Thyroid gland (tissue), 4 donors: ENCODE measurements at places on chromosomes 4 and X.

DNA sequence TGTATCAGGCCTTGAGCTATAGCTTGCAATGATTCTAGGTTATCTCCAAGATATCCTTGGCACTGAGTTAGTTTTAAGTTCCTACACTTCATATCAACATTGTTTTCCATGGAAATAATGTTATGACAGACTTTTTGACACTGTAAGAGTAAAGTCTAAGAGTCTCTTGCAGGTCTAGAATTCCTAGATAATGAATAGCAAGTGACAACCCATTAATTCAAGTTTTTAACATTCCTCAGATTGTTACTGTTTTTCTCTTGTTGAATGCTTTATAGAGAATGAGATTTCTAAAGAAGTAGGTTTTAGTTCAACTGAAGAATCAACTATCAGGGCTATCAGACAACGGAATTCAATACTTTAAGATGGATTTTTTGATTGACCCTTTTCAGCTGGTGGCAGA, 276.1 kb downstream of the PPP3CA start:
- DNase-seq = no peak

GRCh38 chr4:56129431-56129861, 180.7 kb downstream of the CEP135 start:
- peak; percentile 55 for DNase-seq

GRCh38 chrX:150081076-150081475, 142.8 kb upstream of the EOLA2 start:
- DNase-seq = no peak

GRCh38 chr4:37124800-37125199, 119.7 kb upstream of the NWD2 start:
- no peak for DNase-seq

DNA sequence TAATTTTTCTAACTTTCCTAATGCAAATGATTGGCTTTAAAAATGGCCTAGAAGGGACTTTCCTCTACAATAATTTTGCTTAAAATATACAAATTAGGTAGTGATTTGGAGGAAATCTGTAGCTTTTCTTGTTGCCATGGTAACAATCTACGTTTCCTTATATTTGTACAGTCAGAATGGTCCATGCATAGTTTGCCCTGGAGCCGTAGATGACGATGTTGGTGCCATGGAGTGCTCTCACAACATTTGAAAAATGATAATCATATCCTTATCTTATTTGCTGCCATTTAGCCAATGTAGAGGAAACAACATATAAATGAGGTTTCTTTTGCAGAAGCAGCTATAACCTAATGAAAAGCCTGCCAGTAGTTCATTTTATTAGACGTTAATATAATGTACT, 89.0 kb upstream of the NMU start:
- no peak for DNase-seq

DNA sequence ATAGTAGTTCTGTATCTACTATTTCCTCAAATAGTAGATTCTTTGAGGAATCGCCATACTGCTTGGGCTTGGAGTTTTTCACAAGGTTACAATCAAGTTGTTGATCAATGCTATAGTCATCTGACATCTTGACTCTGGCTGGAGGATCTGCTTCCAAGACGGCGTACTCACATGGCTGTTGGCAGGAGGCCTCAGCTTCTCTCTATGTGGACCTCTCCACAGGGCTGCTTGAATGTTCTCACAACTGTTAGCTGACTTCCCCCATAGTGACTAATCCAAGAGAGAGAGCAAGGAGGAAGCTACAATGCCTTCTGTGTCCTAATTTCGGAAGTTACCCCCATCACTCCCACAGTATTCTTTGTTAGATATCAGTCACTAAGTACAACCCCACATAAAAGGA, 10.3 kb downstream of the EGFL6 start:
- no peak for DNase-seq

DNA sequence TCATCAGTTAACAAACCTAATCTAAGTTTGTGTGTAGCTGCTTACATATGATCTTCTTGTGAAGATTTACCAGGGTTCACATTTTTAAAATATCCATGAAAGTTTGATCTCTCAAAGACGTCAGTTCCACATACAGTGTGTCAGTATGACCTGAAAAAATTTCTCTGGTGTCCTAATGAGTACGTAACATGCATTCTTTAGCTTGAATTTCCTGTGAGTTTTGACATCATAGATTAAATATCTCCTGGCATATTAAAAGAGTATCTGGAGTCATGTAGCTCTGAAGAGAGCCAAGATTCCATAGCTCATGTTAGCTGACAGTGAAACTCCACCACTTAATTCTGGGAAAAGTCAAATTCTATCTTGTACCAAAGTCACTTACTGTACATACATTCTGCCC, 43.9 kb upstream of the PDLIM5 start:
- no peak for DNase-seq

DNA sequence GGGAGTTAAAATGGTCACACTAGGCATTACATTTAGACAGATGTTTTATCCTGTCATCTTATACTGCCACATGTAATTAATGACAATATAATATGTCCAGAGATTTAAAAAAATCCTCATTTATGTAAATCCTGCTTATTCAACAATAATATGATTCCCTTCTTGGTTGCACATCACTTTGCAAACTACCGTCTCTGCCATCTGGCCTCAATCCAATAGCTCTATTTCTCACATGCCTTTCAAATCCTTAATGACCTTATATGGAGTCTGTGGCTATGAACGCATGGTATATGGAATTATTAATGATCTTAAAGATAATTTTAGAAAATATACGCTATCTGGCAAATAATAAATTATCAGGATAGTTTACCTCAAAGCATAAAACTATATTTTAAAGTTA, 144.5 kb downstream of the NPNT start:
- no peak for DNase-seq

GRCh38 chrX:76454456-76454927, 27.0 kb downstream of the MAGEE1 start:
- no peak for DNase-seq

GRCh38 chr4:152200511-152201333, 335.2 kb downstream of the FBXW7 start:
- no peak for DNase-seq

GRCh38 chr4:165359506-165359905, 19.3 kb upstream of the CPE start:
- no peak for DNase-seq

- DNase-seq = peak; percentile 21
Measured at GRCh38 chr4:87044511-87045233, 109.9 kb downstream of the AFF1 start.
